Dermis microvascular lymphatic vessel endothelial cell (primary cell): ENCODE measurements at places on chromosomes 4 and X.
A peak's percentile ranks its signal among the peaks of the same experiment; 100 is the strongest.

GRCh38 chrX:108573136-108573535, 133.5 kb downstream of the COL4A5 start:
- DNase-seq = no peak

GRCh38 chr4:184902550-184902949, 76.8 kb upstream of the ACSL1 start:
- DNase-seq = no peak

DNA sequence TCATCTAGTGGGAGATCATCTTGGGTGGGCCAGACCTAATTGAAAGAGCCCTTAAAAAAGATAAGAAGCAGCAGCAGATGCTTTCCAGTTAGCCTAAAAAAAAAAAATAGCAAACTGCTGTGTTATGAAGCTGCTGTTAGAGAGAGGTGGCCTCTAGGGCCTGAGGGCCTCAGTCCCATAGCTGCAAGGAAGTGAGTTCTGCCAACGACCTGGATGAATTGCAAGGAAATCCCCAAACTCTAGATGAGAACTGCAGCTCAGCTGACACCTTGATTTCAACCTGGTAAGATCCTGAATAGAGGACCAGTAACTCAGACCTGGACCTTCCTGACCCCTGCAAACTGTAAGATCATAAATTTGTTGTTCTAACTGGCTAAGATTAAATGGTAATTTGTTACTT, 275.2 kb downstream of the TENM3 start:
- DNase-seq = no peak

GRCh38 chrX:40628506-40628905, 5.3 kb downstream of the MPC1L start:
- DNase-seq = no peak

DNA sequence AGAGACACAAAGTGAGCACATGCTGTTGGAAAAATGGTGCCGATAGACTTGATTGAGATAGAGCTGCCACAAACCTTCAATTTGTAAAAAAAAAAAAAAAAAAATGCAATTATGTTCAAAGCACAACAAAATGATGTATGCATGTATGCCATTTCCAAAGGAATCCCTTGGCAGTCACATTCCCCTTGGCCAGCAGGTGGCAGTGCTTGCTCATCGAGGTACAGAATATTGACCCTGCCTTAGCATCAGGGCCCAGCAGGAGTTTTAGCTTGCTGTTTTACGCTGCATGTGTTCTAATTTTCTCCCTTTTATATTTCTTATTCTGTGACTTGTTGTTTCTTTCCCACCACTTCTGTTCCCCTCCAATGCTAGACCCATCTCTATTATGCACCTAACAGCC, 34.5 kb upstream of the CYBB start:
- DNase-seq = peak; percentile 41

DNA sequence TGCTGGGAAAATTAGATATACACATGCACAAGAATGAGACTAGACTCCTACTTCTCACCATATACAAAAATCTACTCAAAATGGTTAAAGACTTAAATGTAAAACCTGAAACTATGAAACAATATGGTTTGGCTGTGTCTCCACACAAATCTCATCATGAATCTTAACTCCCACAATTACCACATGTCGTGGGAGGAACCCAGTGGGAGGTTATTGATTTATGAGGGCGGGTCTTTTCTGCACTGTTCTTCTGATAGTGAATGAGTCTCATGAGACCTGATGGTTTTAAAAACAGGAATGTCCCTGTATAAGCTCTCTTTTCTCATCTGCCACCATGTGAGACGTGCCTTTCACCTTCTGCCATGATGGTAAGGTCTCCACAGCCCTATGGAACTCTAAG, 48.5 kb upstream of the DDX60 start:
- DNase-seq = no peak

- DNase-seq = no peak
These were observed 29.6 kb upstream of the AP1AR start for GRCh38 chr4:112201915-112202505.
